Central memory CD8-positive, alpha-beta T cell (primary cell): ENCODE measurements at places on chromosomes 7 and 10.

DNA sequence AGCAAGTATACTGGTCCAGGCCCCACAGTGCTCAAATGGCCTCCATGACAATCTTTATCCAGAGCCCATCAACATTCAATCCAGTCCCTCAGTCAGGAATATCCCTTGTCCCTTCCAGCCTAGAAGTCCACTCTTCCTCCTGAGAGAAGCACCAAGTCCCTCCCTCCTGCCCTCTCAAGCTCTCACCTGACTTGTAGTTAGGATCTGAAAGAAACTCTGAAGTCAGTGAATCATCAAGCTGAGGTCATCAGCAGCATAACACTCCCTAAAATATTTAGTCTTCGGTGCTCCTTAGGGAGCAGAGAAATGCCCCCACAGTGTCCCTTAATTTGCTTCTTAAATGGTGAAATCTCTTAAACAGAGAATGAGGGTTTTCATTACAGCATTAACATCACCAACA is 31.0 kb downstream of the GRM8 start:
- DNase-seq, result no peak

DNA sequence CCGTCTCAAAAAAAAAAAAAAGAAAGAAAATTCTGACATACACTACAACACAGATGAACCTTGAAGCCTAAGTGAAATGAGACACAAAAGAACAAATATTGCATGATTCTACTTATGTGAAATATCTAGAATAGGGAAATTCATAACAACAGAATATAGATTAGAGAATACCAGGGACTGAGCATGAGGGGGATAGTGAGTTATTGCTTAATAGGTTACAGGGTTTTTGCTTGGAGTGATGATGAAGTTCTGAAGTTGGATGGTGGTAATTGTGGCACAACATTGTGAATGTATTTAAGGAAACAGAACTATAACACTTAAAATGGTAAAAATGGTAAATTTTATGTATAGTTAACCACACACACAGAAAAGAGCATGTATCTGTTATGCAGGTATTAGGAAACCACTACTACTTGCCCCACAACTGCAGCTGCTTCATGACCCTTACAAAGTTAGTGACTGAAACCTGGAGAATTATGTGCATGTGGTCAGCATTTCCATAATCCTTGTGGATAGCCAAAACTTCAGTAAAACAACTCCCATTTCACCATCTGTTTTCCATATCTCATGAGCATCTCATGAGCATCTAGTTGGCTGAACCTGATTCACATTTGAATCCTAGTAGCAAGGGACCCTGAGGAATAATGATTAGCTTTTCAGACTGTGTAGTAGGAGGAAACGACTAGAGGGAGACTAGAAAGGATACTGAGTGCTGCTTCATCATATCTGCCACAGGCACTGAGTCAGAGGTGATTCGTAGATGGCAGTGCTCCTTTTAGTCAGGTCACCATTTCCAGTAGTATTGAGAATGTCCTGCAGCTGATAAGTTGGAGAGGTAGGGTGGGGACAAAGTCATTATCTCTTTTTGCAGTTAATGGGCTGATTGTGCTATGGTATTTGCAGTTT is 26.3 kb downstream of the SAMD8 start:
- DNase-seq, result no peak

- DNase-seq, result no peak
These were observed 144.4 kb downstream of the ARID5B start for GRCh38 chr10:62045765-62046521.

GRCh38 chr7:135620980-135621850 is 41.1 kb upstream of the STMP1 start:
- no peak for DNase-seq

- no peak for DNase-seq
These were observed 533.5 kb downstream of the AUTS2 start for GRCh38 chr7:70131817-70132216.

GRCh38 chr7:25196132-25196896 is 32.0 kb downstream of the NPVF start:
- DNase-seq, result no peak

DNA sequence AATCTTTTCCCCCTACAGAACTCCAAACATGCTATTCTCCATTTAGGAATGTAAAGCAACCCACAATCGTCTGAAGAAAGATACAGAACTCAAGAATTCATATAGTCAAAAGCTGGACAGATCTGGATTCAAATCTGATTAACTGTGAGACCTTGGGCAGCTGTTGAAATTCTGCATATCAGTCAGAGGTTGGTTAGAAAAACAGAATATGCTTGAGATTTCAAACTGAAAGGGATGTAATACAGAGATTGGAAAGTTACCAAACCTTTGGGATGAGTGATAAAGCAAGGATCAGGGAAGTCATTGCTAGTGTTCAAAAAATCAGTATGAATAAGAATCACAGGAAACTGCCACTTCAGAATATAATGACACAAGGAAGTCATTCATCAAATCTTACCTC is 406.6 kb downstream of the HTR7 start:
- DNase-seq, result no peak

GRCh38 chr10:72056932-72057751 is 31.2 kb downstream of the SPOCK2 start:
- DNase-seq, result no peak

DNA sequence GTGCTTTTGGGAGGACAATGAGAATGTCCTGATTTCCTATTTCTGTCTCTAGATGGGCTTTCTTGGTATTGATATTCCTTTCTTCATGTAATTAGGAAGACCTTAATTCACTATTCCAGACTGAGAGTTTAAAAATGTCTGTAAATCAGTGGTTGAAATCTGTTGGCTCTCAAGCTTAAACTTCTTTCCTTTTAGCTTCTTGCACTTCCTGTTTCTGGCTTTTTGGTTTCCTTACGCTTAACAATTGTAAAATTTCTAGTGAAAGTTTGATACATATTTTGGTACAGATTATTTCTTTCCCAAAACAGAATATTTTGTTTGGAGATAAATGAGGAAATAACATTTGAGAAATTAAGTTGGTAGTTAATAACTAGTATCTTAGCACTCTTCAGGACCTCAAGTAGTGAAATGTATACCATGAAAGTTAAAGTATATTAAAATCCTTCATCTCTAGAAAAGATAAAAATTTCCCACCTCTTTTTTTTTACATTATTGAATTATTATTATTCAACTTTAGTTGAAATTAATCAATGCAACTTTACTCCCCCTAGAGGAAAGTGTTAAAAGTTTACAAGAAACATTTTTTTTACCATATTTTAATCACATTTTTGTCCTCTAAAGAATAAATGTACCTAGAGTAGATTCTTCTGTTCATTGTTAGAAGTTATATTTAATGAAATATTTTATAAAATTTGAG is 137.2 kb downstream of the PHTF2 start:
- no peak for DNase-seq

DNA sequence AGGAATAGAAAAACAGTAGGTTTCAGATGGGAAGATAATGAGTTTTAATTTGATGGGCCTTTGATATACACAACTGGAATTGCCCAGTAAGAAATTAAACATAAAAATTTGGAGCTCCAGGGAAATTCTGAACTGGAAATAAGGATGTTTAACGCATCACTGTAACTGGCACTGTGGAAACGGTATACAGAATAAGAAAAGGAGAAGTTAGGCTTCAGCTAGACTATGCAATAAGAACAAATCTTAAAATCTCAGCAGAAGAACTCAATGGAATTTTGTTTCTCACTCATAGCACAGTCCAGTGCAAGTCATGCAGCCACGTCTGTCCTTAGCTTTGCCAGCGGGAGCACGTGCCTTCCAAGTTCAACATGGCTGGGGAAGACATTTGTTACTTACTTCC is 52.9 kb upstream of the FGL2 start:
- DNase-seq, result no peak

- no peak for DNase-seq
These were observed 36.4 kb downstream of the ADAP1 start for GRCh38 chr7:918118-918425.

DNA sequence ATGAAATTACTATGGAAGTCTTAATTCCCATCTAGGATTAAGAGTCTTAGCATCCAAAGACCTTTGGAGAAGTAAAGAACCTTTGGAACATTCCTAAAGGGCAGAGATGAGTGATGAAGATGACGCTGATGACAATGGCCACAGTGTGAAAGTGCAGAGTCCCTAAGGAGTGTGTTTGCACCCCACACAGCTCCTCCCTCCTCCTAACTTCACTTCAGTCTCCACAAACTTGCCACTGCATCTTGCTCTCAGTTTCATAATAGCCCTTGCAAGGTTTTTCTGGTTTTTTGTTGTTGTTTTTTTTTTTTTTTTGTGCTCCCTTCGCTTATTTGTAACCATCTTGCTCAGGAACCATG is 117.5 kb upstream of the ANLN start:
- DNase-seq, result no peak
